ENCODE measurements at places on chromosomes 2 and 18. TPM values are rescaled to one million over a fixed set of nuclear protein-coding genes. Genes with fewer than 3 reads are reported as not detected.

GRCh38 chr2:144675331-144675730, 155.4 kb upstream of the ZEB2 start:
- DNase-seq = no peak
- peaks cover 7% of the 10 kb centered on the region for H3K27me3 ChIP-seq
- no peak overlapping the region for H3K27ac ChIP-seq
- no peak overlapping the region for H3K4me3 ChIP-seq
- no peaks in the 10 kb centered on the region for H3K4me1 ChIP-seq
- H3K36me3 ChIP-seq = no peaks in the 10 kb centered on the region

- no peak overlapping the region for H3K4me3 ChIP-seq
- peaks cover 50% of the 10 kb centered on the region for H3K27me3 ChIP-seq
- no peak for DNase-seq
- no peak overlapping the region for H3K27ac ChIP-seq
- H3K4me1 ChIP-seq = peaks cover 31% of the 10 kb centered on the region
- H3K36me3 ChIP-seq = no peaks in the 10 kb centered on the region
Observed at GRCh38 chr2:172109988-172110811, 7.5 kb upstream of the DLX2 start.

IL18RAP gene
- total RNA-seq = 11.2 TPM

DNA sequence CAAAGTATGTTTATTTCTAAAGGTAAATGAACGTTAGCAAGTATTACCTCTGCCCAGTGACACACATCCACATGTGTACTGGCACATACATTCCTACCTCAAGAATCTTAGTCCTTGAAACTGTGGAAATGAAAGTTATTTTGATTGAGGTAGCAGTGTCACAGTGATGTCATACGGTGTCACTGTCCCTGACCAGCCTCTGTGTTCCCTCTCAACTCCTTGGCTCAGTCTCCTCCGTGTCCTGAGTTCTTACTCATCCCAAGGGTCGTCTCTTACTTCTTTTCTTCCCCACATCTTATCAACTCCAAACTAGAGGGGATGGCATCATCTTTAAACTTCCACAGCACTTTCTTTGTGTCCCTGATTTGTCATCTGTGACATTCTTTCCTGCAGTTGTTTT, 3.3 kb downstream of the NCK2 start:
- peak; percentile 57 for DNase-seq
- H3K27me3 ChIP-seq = no peaks in the 10 kb centered on the region
- peaks cover 71% of the 10 kb centered on the region for H3K4me1 ChIP-seq
- peak overlapping the region; percentile 96 for H3K27ac ChIP-seq
- peak overlapping the region; percentile 88 for H3K4me3 ChIP-seq

DHRS9 gene
- total RNA-seq = 2.0 TPM

DNA sequence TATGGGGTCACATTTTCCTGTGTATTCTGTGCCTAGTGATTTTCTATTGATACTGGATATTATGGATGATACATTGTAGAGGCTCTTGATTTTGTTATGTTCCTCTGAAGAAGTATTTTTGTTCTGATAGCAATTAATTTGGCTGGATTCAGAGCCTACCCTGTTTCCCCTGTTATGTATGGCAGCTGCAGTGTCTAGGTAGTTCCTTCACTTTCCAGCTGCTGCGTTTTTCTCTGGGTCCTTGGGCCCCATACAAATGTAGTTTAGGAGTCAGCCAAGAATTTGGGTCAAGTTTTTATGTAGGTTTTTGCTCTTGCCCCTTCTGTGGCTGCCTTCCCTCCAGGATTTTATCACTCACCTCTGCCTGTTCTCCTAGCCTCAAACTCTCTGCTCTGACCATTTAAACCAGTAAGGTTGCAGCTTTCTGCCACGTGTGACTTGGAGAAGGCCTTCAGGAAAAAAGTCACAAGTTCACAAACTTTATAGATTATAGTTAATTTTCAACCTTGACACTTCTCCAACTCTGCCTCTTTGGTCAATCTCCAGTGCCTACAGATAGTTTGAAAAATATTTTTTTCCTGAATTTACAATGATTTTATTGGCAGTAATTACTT, 47.0 kb downstream of the APLF start:
- H3K4me3 ChIP-seq = no peak overlapping the region
- H3K4me1 ChIP-seq = no peaks in the 10 kb centered on the region
- no peaks in the 10 kb centered on the region for H3K36me3 ChIP-seq
- H3K27me3 ChIP-seq = no peaks in the 10 kb centered on the region
- DNase-seq = no peak
- no peak overlapping the region for H3K27ac ChIP-seq

SP5 gene
- total RNA-seq = not detected

GPR35 gene
- total RNA-seq = 2.5 TPM

GRCh38 chr18:70058916-70059315, 111.2 kb upstream of the CD226 start:
- no peak for DNase-seq
- H3K36me3 ChIP-seq = peaks cover 28% of the 10 kb centered on the region
- no peaks in the 10 kb centered on the region for H3K4me1 ChIP-seq
- H3K27me3 ChIP-seq = no peaks in the 10 kb centered on the region
- no peak overlapping the region for H3K4me3 ChIP-seq

Measured in activated naive CD4-positive, alpha-beta T cell treated with anti-CD3 and anti-CD28 coated beads for 36 hours (primary cell).